ENCODE measurements at places on chromosomes 1 and 21. TPM values are rescaled to one million over a fixed set of nuclear protein-coding genes. Genes with fewer than 3 reads are reported as not detected.

MSH4 gene
- total RNA-seq: 1.9 TPM

GJB4 gene
- not detected for total RNA-seq

TMEM51 gene
- 0.94 TPM for total RNA-seq

VSIG8 gene
- 0.31 TPM for total RNA-seq

LSS gene
- 118 TPM for total RNA-seq

All from parietal lobe (tissue), 2 donors.